ENCODE measurements at places on chromosomes 16 and 17.

- no peak for DNase-seq
These were observed 21.1 kb upstream of the DOK4 start for GRCh38 chr16:57507136-57508034.

GRCh38 chr16:73483934-73484711, 436.2 kb upstream of the ZFHX3 start:
- no peak for DNase-seq

GRCh38 chr17:58176200-58176599, 9.4 kb downstream of the OR4D2 start:
- DNase-seq, result no peak

- DNase-seq, result no peak
These were observed 45.1 kb downstream of the IRX6 start for GRCh38 chr16:55369151-55369550.

- DNase-seq, result no peak
These were observed 16.9 kb downstream of the OTOP3 start for GRCh38 chr17:74952431-74953133.

DNA sequence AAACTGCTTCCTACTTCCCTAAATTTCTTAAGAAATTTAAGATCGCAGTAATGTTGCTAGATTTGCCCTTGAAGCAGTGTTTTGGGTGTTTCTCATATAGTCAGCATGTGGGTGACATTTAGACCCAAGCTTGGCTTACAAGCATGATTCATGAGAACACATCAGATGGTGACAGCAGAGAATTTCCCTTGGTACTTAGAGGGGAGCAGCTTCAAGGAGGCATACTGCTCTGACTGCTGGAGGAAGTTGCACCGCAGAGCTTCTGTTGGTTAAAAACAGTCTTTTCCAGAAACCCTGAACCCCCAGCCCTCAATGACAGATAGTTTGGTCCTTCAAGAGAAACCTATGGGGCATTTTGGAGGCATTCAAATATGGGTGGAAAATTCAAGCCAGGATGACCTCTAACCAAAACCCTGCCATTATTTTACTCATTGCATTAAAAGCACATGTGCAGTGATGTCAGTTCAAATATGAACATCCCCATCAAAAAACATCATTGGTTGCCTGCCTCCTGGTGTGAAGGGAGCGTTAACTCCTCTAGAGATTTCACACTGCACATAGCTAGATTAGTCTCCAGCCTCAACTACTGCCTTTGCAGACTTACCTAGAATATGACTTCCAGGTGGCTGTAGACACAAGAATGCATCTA, 201.5 kb upstream of the CACNG5 start:
- DNase-seq, result no peak

GRCh38 chr16:88466175-88466862, 13.2 kb downstream of the ZFPM1 start:
- no peak for DNase-seq

- no peak for DNase-seq
These were observed 19.6 kb downstream of the ZFPM1 start for GRCh38 chr16:88472637-88473205.

GRCh38 chr17:12114686-12115418, 94.2 kb downstream of the MAP2K4 start:
- DNase-seq, result no peak

GRCh38 chr16:14240219-14240843, 169.2 kb downstream of the MRTFB start:
- no peak for DNase-seq

- DNase-seq, result no peak
These were observed 17.6 kb upstream of the CYLD start for GRCh38 chr16:50724306-50724705.
